ENCODE measurements at places on chromosomes 6 and 20.

- no peak for DNase-seq
Observed at GRCh38 chr6:117393045-117393444, 32.7 kb downstream of the ROS1 start.

DNA sequence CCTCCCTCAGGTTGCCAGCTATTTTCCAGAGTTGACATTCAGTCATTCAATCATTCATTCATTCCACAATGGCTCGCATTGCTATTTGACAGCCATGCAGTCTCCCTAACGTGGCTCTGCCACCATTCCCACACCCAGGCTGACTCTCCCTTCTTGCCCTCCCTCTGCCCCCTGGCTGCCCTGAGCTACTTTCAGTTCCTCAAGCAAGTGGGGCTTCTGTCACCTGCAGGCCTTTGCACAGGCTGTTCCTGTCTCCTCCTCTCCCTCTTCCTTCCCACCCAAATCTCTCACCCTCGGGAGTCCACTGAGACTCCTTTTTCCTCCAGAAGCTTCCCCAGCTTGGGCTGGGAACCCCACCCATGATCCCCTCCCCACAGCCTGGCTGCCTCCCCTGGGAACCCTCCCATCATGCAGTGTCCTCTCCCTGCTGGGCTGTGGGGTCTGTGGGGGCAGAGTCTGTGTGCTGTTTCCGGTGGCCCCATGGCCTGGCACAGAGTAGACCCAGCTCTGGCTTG lies 2.6 kb downstream of the PACSIN1 start:
- no peak for DNase-seq

- no peak for DNase-seq
Observed at GRCh38 chr6:89243331-89243629, 26.1 kb upstream of the GABRR1 start.

DNA sequence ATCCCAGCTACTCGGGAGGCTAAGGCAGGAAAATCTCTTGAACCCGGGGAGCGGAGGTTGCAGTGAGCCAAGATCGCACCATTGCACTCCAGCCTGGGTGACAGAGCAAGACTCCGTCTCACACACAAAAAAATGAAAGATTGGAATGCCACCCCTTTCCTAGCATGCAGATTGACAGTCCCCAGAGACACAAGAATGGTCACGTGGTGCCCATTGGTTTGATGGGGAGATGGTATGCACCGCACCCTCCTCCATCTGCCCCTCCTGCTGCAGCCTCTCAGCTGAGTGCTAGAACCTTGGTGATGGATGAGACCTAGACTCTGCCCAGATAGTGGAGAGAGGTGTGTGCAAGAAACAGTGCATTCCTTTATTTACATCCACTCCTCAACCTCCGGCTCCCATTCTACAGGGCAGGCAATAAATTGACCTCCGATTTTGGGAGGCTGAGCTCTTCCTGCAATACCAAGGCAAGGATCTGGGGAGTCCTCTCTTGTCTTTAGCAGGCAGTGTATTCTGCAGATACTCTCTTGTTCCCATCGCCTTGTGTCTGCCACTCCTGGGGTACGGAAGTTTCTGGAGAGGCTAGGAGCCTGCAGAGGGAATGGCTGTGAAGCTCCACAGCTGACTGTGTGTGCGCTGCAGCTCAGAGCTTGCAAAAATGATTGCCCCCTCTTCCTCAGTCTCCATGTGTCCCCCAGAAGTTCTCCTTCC lies 1.1 kb upstream of the RNF24 start:
- DNase-seq = no peak

- DNase-seq = no peak
Observed at GRCh38 chr6:12312736-12313135, 22.6 kb downstream of the EDN1 start.

DNA sequence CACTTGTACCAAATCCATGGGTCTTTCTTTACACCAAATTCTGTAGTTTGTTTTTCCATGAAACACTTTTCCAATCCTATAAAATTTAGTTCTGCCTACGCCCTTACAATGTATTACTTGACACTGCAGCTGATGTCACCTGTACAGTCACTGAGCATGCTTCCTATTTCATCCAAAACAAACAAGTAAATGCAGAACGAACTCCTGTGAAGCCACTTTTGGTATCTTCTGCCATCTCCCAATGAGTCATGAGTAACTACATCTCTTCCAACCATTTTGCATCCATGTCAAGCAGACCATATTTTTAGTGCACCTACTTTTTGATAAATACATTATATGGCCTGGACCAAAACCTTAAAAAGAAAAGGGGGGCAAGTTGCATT lies 42.4 kb downstream of the HDDC2 start:
- no peak for DNase-seq

DNA sequence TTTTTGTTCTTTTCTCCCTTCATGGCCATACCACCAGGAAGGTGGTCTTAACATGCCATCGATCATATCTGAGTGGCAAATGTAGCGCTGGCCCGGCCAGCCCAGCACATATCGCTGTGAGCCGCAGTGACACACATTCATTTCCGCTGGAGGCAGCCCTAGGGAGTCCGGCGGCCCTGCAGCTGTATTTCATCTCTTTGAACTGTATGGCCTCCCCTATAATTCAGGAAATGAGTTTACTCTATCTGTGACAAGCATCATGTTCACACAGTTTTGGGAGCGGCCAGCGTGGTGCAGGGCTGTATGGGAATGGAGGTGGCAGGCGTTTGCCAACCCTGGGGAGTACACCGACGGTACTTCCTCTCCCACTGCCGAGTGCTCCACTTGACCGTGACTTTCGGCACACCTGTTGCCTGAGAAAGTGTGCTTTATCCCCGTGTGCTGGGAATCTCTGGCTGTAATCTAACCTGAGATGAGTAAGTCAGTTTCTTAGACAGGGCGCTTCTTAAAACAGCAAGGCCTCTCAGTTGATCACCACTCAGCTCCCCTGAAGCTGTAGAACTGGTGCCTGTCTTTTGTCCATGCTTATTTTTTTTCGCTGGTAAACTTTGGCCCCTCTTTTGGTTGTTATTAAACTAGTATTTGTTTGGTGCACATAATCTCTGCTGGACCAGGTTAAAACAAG lies 257.1 kb upstream of the TAB2 start:
- DNase-seq = no peak

- DNase-seq = no peak
Observed at GRCh38 chr6:133100865-133101264, 140.3 kb upstream of the EYA4 start.

DNA sequence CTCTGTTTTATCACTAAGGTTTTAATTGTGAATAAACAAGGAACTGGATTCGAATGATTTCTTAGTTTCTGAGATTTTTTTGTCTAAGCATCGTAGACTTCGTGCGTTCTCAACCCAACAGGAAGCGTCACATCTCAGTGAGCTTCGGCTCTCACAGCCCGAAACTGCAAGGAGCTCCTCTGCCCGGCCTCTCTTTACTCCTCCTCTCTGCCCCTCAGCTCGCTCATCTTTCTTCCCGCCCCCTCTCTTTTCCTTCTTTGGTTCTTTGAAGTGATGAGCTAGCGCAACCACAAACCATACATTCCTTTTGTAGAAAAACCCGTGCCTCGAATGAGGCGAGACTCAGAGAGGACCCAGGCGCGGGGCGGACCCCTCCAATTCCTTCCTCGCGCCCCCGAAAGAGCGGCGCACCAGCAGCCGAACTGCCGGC lies 480 bp upstream of the NT5E start:
- no peak for DNase-seq

DNA sequence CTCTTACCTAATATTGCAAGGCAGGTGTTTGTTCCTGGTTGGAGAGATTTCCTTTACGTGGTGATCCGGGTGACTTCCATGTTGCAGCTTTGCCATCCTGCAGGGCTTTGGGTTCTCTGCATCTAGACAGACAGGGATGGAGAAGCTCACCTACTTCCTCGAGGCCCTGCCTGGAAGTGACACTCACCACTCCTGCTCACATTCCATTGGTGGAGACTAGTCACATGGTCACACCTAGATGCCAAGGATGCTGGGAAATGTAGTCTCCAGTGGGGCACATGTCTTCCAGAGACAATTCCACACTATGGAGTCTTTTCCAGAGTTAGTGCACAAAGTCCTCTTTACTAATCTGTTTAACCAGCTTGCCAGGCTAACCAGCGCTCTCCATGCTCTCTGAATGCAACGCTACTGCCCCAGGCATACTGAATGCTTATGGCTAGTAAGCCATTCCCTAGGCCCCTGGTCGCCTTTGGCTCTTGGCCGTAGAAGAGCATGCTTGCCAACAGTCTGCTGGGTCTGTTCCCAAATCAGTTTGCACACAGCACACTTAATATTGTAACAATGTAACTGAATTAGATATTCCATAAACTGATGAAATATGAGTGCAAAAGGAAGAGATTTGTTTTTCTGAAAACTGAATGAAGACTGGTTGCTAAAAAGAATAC lies 6.7 kb upstream of the KCNK15 start:
- DNase-seq = peak; percentile 16

DNA sequence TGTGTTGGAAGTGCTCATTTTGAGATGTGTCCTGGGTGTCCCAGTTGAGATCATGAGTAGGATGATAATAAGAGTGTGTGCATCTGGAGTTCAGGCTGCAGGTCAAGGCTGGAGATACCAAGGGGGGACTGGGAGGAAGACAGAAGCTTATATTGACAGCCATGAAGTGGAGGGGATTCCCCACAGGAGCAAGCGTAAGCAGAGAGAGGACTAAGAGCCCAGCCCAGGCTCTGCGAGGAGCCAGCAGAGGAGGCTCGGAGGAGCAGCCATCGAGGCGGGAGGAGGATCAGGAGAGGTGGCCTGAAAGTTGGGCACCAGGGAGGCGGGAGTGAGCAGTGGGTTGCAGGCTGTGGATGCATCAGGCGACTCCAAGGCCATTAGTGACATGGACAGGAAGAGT lies 116.2 kb downstream of the SLC24A3 start:
- no peak for DNase-seq

DNA sequence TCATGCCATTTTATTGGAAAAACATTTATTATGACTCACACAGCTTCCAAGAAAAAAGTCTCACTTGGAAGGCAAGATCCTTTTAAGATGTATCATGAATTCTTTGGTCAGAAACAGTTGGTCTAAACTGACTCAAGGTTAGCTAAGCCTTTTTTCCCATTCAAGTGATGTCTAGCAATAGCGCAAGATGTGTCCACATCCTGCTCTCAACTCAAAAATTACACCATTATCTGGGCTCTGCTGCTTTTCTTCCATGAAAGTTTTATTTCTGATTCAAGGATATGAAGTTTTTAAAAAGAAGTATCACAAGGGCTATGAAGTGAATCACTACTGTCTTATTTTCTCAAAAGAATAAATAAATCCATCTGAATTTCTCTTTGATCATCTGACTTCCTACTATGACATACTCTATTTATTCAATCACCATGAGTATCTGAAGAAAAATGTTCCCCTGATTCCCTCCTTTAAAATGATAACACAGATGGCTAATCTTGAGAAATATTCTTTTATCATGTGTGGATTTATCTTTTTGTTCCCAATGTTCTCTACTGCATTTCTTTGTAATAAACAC lies 139.2 kb downstream of the AHI1 start:
- DNase-seq = no peak

- DNase-seq = no peak
Observed at GRCh38 chr20:36726168-36726567, 19.7 kb downstream of the NDRG3 start.

DNA sequence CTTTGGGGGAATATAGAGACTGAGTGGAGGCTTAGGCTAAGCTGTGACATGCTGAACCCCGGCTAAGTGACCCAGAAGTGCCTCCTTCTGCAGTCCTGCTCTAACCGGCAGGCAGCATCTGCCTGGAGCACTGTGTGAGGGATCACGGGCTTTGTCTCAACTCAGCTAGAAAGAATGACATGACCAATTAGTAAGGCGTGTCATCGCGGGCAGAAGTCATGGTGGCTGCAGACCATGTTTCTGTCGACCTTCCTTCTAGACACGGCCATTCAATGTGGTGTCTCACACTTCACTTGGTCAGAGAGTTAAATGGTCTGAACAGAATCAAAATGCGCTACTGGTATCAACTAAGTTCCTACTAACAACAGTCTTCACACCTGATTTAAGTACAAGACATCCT lies 35.0 kb downstream of the HUS1B start:
- DNase-seq = no peak

DNA sequence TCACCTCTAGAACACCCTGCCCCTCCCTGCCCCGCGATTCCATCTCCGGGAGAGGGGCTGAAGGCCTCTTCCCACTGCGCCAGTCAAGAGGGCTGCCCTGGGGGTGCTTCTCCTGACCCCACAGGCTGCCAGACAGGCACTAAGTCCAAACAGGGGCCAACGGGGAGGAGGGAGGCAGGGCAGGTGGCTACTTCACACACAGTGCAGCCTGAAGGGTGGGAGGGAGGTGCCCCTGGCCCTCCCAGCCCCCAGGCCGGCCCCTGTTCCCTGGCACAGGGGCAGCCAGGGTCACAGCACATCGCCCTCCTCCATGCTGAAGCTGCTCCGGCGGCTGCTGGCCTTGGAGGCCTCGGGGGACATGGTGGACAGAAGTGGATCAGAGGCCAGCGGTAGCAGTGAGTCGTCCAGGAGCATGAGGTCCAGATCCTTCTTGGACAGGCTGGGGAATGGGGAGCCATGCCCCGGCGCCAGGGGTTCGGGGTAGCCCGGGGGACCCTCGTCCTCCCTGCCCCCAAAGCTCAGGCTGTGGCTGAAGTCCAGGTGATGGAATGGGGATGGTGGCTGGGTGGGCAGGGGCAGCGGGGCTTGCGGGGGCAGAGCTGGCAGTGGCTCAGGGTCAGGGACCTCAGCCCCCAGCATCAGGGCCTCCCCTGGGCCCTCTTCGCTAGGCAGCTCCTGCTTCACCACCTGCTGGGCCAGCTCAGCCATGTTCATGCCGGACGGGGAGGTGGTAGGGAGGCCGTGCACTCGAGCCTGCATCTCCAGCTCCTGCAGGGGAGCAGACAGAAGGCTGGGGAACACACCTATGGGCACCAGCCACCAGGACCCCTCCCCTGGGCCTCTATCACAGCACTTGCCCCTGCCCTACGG lies 46.3 kb downstream of the MDFI start:
- no peak for DNase-seq

DNA sequence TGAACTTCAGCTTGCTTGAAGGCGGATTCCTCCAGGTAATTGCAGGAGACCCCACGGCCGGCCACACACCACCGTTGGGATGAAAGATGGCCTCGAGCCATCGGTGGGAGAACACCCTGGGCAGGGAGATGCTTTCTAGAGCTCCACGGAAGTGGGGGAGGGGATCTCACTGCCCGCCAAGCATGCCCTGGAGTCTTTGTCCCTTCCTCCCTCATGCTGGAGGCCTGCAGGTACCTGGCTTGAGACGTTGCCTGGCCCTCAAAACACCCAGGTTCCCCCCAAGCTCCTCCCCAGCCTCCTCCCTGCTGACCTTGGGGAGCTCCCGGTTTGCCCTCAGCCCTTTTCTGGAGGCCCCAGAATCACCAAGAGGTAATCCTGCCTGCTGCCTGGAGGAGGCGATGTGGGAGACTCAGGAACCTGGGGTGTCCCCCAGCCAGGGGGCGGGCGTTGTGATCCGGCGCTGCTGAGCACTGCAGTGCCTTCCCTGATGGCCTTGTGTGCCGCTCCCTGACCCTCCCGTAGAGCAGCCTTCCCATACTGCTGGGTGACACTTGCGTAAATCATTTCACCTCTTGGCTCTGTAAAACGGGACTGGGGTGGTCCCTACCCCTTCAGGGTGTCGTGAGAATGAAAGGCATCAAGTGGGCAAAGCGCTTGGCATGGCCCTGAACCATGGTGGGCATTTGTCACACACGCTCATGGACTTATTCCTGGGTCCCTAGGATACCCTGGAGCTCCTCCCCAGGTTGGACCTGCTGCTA lies 91.4 kb downstream of the CEBPB start:
- no peak for DNase-seq
